ENCODE measurements at places on chromosomes 3 and 15.

DNA sequence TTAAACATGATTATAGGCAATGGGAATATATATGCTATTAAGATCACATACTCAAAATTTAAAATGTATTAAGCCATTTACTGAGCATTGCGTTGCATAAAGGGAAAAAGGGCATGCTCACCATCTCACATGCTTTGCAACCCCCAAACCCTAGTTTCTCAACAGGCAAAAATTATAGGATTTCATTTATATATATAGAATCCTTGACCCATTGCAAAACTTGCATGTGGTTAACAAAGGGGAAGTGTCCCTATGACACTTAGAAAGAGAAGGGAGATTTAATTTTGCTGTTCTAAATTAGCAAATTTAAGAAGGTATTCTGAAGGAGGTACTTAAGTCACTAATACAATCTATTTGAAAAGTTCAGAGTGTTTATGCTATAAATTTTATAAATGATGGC, 837.8 kb downstream of the DIPK2A start:
- DNase-seq: no peak

DNA sequence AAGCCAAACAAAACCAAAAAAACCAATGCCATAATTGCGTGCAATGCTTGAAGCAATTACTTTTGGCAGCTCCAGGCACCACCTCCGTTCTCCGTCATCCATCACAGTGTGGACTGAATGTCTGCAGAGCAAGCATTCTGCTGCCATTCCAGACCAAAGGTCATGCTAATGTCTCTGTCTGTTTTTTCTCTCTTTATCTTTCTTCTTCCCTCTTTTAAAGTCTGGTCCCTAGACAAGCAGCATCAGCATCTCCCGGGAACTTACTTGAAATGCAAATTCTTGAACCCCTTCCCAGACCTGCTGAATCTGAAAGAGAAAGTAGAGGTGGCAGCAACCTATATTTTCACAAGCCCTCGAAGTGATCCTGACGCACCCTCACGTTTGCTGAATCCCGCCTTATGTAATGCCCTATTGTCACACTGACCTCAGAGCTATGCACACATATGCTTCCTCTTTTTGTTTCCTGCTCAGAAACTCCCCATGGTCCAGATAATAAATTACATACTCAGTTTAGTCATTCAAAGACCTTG, 297.3 kb upstream of the PROK2 start:
- peak; percentile 81 for DNase-seq

DNA sequence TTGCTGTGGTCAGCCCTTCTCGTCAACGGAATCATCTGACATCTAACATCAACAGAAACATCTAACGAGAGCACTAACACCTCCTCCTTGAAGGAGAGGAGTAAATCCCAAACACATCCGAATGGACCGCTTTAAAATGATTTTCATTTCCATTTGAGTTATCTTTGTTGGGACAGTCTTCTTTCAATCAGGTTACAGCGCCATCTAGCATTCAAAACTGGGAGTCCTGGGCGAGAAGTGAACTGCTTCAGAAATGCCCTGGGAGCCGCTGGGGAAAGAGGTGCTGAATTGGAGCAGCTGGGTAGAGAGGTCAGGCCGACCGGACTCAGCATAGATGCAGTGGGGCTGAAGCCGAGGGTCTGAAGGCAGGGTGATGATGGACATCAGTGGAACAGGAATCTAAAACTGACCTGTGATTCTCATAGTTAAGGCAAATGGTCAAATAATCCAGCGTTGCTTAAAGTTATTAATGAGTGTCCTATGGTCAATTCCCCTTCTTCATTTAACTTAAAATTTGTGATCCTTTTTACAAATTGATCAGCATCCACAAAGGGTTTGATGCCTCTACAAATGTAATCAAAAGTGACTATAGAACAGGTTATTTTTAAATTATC, 170.0 kb upstream of the NDN start:
- no peak for DNase-seq

DNA sequence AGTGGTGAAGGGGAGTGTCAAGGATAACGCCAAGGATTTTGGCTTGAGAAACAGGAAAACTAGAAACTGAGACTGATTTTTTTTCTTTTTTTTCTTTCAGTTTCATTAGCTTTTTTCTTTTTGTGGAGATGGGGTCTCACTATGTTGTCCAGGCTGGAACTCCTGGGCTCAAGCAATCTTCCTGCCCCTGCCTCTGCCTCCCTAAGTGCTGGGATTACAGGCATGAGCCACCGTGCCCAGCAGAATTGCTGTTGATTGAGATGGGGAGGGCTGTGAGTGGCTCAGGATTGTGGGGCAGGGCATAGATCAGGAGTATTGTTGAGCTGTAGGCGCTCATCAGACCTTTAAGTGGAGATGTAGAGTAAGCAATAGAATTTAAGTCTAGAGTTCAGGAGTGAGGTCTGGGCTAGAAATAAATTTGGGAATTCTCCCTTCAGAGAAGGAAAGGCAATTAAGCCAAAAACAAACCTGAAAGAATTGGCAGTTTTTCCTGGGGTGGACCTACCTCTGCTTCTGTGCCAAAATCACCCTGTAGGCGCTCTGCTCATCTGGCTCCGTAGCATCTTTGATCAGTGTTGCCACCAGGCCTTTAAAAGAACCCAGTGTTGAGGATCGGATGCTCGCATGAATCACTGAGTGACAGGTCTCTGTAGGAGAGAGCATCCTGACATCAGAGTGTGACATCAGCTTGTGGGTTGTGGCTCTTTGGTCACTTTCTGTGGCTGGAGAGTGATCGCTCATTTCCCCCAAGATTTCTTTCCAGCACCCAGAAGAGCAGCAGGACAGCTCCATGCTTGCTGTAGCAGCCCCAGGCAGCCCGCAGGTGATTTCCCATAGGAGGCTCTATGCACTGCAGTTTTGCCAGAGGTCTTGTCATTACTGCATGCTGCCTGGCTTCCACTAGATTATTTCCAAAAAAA, 15.8 kb downstream of the ABHD17C start:
- DNase-seq: peak; percentile 30

DNA sequence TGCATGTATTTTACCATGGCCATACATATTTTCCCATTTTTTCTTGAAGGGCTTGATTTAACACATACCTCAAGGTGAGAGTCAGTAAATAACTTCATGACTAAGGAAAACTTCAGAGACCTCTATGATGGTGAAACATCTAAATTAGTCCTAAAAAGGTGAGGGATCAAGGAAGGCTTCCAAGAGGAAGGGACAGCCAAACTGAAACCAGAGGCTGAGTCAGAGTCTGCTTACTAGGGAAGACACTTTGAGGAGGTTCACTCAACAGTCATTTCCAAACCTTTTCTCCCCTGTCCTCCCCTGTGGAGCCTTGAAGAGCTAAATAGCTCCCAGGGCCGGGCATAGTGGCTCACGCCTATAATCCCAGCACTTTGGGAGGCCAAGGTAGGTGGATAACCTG, 206.6 kb downstream of the SHQ1 start:
- DNase-seq: no peak

- DNase-seq: no peak
Observed at GRCh38 chr3:187277129-187277462, 14.4 kb downstream of the MASP1 start.

DNA sequence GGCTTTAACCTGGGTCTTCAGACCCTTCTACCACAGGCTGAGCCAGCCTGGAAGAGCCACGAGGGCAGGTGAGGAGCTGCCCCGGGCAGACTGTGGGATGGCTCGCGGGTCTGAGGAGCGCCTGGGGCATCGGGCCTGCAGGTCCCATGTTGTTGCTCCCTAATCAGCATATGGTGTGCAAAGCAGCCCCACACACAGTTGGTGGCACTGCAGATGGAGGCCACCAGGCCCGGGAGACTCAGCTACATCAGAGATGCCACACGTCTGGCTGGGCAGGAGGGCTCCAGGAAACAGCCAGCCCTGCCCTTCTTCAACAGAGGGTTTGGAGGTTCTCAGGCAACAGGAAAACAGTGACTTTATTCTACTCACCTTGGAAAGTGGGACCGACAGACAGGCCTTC, 63.9 kb downstream of the XXYLT1 start:
- no peak for DNase-seq

DNA sequence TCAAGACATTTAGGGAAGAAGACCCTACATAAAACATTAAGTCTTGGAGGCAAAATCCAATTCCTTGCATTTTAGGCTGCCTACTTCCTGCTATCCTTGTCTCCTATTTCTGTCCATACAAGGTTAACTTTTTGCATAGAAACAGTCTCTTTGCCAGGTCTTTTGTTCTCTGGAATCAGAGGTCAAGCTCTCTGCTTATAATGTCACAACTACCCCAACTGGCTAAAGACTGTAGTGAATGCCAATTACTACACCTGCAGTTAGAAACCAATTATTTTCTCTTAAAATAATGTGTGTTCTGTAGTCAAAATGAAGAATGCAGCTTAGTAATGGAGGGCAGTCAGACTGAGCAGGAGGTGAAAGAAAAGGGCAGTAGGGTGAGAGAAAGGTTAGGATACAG, 856.2 kb downstream of the TUSC7 start:
- DNase-seq: no peak

- DNase-seq: no peak
Observed at GRCh38 chr15:77021088-77021481, 26.2 kb downstream of the PSTPIP1 start.

- no peak for DNase-seq
Observed at GRCh38 chr15:31300208-31300661, 26.4 kb upstream of the KLF13 start.

GRCh38 chr3:41872157-41872556, 89.7 kb downstream of the ULK4 start:
- DNase-seq: no peak

DNA sequence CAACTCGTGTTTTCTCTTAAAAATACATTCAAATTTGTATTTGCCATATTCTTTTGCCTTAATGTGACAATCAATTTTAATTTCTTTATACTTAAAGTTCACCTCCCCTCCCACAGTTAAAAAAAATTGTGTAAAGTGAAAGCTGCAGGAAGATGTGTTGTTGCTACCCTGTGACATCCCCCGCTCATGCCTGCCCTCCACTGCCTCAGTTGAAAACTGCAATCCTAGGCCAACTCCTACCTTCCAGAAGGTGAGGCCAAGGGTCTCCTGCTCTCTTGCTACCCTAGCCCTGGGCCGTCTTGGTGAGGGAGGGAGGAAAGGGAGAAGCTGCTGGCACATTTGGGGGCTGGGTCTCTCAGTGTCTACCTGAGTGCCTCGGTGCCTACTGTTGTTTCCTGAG, 57.0 kb upstream of the CMTM7 start:
- DNase-seq: peak; percentile 43

DNA sequence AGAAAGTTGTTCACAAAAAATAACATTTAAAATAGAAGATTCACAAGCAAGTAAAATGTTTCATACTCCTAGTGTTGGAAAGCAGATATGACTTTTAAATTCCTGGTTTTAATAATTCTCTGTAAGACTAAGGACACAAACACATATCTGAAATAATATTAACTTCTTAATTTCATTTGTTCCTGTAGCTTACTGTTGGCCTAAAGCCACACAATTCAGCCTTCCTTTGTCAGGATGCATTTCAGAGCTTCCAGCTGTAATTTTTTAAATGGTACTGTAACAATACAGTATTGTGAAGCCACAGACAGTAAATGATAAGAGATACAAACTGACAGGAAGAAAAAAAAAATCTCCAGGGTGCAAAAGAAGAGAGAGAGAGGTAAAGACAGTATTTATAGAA, 84.2 kb downstream of the TMCC1 start:
- no peak for DNase-seq

DNA sequence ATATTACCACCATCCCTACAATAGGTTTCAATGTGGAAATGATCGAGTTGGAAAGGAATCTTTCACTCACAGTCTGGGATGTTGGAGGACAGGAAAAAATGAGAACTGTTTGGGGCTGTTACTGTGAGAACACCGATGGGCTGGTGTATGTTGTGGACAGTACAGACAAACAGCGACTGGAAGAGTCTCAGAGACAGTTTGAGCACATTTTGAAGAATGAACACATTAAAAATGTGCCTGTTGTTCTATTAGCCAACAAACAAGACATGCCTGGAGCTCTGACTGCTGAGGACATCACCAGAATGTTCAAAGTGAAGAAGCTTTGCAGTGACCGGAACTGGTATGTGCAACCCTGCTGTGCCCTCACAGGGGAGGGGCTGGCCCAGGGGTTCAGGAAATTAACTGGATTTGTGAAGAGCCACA, 510 bp downstream of the ARL14 start:
- no peak for DNase-seq

- DNase-seq: no peak
Observed at GRCh38 chr3:111605018-111605417, 9.9 kb upstream of the ZBED2 start.

GRCh38 chr3:8743021-8743601, 9.5 kb downstream of the CAV3 start:
- DNase-seq: no peak

DNA sequence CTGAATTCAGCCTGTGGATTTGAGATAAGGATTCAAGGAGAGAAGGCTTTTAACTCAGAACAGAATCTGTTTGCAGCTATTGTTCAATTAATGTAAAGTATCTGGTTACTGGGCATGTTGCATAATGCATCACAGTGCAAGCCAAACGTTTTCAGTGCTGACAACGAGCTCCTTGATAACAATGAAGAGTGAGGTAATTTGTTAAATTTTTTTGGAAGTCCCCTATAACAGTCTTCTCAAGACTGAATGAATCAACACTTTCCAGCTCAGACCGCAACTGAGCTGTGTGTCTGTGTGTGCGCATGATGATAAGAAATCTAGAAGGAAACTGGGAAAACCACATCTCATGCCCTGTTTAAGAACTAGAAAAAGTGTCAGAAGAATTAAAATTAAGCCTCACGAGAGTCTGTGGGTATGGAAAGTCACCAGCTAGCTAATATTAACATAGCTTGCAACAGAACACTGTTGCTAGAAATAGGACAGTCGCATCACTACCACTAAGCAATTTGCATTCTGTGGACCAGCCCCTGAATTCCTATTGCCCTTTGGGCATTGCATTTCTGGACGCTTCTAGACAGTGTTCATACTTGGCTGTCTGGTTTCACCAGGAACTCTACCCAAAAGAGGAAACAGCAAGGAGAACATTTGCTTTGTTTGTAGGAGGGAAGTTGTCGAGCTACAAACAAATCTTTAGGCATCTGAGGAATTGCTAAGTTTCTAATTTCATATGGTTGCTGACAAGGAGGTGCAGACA, 43.7 kb upstream of the ATP2C1 start:
- peak; percentile 62 for DNase-seq

GRCh38 chr3:126107957-126108675, 24.2 kb upstream of the SLC41A3 start:
- no peak for DNase-seq

DNA sequence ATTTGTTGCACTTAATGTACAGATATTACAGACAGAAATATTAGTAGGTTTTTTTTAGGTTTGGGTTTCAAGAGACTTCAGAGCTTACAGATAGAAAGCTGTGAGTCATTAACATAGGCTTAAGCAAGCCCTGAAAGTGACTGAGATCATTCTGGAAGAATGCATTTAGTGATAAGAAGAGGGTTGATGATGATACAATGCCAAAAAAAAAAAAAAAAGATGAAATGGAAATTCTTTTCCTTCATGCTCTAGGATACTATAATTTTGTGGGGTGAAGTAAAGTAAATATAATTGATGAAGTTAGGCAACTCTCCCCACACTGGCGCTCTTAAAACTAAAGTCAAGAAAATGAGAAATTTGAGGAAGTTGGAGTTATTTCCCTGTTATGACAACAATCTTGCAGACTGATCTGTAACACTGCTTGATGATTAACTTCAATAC, 169.4 kb upstream of the ZNF385D start:
- DNase-seq: no peak

Data from GM20000 (cell line).